ENCODE measurements at places on chromosomes 5 and 9.

DNA sequence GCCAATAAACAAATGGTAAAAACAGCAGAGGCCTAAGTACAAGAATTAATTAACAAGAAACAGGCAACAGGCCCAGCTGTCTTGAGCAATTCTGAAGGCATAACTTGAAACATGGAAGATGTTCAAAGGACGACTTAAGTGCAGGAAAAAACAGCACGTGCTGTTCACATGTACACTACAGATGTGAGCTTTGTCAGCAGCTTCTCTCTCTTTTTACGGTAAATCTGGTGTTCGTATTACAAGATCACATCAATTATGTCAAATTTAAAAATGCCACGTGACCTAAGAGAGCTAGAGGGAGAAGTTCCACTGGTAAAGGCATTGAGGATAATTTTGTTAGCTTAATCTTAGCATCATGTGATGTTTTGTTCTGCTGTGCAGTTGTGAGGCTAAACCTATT, 281.1 kb downstream of the PSAT1 start:
- DNase-seq = no peak

GRCh38 chr5:10454591-10455276, 13.1 kb downstream of the ROPN1L start:
- DNase-seq = no peak

DNA sequence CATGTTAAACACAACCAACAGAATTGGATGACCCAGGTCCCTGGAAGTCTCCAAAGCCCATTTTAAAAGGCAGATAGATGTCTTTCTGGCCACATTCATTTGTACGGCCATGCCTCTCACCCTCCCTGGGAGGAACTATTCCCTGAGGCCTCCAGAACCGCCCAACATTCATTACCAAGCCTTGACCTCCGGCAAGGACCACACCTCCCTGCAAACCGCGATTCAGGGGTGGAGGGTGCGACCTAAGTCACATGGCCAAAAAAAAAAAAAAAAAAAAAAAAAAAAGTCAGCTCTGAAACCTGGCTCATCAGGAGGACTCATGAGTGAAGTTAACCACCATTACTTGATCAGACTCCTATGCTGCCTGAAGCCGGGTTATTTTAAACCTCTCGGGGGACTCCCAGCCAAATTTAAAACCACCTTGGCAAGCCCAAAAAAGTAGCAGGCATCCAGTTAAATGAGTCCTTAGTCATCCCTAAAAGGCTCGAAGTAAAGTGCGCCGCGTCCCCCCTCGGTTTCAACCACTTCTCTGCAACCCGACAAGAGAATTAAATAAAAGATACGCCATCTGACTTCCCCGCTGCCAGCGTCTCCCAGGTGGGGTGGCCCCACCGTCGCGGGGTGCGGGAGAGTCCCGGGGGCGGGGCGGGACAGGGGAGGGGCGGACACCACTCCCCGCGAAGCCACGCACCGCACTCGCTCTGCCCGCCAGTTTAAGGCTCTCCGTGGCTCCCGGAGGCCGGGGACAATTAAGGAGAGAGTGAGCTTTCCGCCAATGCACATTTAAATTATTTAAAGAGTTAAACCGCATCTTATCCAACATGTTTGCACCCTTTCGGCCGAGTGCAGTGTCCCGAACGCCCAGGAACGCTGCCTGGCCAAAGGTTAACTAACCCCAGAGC, 2.3 kb downstream of the KLF9 start:
- DNase-seq = no peak

DNA sequence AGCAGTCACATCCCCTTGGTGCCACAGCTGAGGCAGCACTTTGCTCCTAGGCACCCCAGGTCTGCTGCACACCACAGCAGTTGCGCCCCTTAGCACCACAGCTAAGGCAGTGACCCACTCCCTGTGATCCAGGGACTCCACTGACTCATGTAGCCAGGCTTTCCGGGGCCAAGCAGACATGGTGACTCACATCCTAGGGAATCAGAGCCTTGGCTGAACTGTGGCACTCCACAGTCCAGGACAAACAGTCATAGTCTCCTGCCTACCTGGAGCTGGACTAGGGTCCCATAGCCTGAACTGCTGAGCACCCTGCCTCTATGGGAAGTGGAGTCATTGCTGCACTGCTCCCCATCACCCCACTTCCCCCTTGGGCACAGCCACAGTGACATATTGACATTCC, 338.7 kb downstream of the NPR3 start:
- no peak for DNase-seq

DNA sequence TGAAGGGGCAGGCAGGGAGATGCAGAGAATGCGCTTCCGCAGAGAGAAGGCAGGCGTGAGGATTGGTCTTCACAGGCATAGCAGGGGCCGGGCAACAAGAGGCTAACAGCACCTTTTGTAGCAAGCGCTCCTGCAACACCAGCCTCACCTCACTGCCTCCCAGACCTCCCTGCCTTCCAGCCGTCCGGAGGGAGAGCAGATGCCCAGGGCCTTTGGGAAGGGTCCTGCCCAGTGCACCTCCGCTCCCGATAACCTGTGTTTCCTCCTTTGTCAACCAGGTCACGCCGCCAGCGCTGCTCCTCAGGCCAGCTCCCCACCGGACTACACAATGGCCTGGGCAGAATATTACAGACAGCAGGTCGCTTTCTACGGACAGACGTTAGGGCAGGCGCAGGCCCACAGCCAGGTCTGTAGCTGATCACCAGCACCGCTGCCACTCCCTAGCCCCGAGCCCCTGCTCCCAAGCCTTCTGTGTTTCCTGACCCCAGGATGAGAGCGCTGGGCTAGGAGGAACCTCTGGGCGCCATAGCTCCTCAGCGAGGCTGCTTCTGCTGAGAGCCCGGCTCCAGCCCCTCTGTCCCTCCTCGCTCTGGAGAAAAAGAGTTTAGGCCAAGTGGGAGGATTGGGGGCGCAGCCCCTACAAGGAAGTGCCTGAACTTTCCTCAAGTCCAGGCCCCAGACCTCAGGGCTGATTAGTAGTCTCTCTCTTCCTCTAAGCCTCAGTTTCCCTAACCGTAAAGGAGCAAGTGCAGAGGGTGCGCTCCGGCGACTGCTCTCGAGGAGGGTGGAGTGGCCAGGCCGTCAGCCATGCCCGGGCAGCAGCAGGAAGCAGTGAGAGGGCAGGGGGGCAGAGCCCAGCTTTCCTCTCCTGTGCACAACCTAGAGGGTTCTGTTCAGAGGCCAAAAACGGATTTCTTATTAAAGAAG, 28.4 kb upstream of the PRDM12 start:
- no peak for DNase-seq

DNA sequence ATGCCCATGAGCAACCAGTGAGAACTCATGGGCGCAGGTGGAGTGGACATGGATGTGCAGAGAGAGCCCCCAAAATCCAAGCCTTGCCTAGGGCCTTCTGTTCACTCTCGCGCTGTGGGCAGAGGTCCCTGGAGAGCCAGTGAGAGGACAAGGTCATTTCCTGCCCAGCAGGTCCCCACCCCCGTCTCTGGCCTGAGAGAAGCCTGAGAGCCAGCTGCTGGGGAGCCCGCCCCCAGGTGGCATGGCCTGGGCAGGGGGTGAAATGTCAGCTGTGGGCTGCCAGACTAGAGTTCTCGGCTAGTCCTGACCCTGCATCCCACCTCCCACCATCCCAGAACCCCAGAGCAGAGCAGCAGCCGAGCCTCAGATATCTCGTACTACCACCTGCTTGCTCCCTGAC, 85.3 kb downstream of the BARX1 start:
- no peak for DNase-seq

GRCh38 chr5:78533356-78533755, 115.2 kb downstream of the LHFPL2 start:
- no peak for DNase-seq

DNA sequence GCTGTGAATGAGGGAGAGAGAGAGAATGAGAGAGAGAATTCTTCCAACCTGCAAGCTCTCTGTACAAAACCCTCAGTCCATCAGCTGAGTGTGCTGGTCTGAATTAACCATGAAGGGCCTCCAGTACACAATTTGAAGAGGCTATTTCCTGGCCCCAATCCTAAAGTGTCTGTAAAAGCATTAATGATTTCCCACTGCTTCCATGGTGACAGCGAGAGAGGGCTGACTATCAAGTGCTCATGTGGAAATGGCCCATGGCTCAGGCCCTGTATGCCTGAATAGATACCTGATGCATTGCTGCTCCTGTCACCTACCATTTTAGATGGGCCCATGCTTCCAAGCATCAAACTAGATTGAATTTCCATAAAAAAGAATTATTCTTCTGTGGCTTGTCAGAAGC, 592.4 kb downstream of the KIF4B start:
- no peak for DNase-seq

DNA sequence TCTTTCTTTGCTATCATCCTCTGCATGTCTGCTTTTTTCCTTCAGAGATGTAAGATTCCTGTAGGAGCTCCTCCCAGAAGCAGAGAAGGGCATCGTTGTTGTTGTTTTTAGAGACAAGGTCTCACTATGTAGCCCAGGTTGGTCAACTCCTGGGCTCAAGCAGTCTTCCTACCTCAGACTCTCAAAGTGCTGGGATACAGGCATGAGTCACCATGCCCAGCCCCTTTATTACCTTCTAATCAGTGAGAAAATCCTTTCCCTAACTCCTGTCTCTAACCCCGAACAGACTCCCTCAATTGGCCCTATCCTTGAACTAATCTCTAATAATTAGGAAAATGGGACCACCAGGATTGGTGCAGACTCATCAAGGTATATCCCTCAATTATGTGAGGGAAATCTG, 64.4 kb downstream of the GALNT10 start:
- DNase-seq = no peak

DNA sequence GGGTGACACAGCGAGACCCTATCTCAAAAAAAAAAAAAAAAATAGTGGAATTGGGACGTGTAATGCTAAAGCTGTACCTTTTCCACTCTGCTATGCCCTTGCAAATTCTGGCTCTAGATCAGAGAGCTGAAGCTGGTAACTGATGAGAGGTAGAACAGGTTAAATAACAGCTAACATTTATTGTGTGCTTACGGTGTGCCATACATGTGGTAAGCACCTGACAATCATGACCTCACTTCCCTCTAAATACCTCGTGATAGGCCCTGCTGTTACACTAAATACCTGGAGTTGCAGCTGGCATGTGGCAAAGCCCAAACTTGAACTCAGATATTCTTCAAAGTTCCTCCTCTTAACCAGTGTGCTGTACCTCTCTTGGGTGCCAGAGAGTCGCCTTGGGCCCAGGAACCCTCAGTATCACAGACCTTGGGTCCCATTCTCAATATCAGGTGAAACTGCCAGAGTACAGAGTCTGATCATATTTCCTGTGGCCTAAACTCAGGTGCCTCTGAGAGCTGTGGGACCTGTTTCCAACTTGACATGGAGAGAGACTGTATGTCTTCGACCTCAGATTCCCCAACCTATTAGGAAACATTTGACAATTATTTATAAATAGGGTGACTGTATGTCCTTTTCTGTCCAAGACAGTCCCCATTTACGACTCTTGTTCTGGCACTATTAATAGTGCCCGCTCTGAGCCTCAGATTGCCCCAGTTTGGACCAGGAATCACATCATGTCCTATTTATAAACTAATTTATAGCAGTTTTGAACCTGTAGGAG, 4.8 kb downstream of the ARL10 start:
- no peak for DNase-seq

- DNase-seq = no peak
Observed at GRCh38 chr9:89304020-89304833, 6.8 kb upstream of the CKS2 start.

- no peak for DNase-seq
Observed at GRCh38 chr5:174759091-174759490, 34.7 kb downstream of the MSX2 start.

DNA sequence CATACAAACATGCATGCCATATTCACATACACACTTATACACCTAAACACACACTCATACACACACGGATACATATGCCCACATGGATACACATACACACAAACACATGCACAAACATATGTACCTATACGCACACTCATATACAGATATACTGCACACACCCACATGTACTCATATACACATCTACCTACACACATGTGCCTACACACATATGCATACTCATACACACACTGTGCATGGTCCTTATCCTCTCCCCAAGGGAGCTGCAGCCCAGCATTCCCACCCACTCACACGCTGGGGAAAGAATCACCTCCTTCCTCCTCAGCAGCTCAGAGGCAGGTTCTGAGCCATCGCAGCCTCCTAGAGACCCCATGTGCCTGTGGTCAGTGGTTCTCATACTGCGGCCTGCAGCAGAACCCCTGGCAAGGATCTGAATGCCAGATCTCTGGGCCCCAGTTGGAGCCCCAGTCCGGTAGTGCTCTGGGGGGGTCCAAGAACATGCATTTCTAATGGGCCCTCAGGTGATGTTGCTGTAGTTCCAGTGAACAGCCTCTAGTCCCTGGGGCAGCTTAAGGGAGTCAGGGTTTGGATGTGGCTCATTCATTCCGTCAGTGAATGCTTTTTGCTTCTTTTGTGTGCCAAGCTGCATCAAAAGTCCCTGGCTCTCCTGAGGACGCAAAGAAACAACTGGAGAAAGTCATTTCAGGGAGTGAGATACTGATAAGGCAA, 39.0 kb downstream of the SEMA4D start:
- no peak for DNase-seq

DNA sequence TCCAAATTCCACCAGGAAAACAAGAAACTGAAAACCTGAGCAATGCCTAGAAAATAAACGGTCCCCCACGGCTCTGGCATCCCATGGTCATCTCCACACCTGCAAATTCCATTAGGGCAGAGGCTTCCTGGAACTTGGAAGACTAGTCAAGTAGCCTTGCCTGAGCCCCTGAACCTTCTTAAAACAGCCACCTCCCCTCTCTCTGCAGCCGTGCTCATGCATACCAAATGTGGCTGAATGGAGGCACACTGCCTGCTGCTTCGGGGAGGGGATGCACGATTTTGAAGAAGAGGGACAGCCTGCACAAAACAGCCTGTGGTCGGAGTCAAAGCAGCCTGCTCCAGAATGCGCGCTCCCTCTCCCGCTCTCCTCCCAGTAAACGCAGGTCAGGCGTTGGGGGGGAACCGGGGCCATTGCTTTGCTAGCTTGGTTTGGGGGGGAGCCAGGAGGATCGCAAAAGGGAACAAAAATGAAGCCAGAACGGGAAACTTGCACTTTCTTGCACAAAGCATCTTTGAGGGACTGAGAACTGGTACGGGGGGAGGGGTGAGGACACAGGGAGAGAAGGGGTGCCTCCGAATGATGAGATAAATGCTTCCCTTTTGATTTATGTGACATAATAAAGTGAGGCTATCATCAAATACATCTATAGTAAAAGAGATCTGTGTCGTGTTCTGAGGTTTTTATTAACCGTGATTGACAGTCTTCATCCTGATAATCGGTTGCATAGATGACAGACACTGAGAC, at the start of gene TRPM3:
TSS of gene TRPM3 (minus strand) at position 347 of the 747 bp plus-strand sequence. CDS start at position 80, 267 bp downstream.
- no peak for DNase-seq

- DNase-seq = no peak
Observed at GRCh38 chr9:133103183-133103986, 17.7 kb downstream of the RALGDS start.

GRCh38 chr9:96609732-96610131, 9.9 kb downstream of the CDC14B start:
- DNase-seq = no peak

DNA sequence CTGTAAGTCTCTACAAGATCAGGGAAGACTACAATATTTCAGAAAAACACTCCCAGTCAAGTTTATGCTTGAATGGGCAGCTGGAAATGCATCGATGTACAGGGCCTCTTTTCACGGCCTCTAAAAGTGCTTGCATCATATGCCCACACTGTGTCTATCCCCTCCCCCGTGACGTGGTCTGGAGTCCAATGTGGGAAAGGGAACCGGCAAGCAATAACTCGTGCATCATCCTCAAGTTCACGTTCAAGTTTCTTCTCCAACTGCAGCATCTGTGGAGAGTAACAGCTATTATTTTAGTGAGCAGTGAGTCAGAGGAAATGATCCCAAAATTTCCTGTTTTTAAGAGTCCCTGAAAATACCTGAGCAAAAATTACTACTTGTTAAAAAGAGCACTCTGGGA, 22.3 kb downstream of the ATPSCKMT start:
- no peak for DNase-seq
